ENCODE measurements at places on chromosomes 7 and 10.

DNA sequence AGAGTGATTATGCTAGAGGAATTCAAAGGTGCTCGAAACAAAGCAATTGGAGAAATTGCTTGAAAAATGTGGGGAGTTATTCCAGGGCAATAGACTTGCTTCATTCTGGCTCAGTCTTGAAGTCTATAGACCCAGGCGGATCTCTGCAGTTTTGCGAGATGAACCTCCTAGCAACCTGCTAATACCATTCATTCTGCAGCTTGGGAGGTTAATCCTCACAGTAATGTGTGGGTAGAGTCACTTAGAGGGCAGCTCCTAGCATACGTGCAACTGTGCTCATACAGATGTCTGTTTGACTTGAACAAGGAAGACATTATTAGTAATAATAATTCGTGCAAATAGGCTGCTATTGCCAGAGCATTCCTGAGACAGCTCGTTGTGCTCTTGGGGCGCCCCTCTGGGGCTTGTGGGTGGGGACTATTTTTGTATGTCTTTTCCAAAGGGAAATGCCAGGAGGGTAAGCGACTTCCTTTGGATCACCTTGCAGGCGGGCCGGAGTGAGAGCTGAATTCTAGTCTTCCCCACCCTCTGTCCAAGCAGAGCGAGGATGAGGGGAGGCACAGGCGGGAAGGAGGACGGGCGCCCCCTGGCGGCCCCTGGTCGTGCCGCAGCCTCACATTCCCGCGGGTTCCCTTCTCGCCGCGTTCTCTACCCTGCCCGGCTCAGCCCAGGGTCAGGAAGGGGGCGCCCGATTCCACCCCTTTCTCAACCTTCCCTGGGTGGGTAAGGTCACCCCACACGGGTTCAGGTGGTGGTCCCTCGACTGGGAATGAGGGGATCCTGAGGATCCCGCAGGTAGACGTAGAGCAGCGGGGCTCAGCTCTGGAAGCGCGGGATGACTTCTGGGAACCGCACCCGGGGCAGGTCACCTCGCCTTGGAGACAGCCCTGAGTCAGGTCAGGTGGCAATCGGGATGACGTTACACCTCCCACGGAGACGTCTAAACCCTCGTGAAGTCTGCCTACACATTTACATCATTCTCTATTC is 241.5 kb downstream of the PHTF2 start:
- no peak for DNase-seq

- DNase-seq: no peak
Observed at GRCh38 chr7:138167222-138167621, 91.0 kb downstream of the AKR1D1 start.

DNA sequence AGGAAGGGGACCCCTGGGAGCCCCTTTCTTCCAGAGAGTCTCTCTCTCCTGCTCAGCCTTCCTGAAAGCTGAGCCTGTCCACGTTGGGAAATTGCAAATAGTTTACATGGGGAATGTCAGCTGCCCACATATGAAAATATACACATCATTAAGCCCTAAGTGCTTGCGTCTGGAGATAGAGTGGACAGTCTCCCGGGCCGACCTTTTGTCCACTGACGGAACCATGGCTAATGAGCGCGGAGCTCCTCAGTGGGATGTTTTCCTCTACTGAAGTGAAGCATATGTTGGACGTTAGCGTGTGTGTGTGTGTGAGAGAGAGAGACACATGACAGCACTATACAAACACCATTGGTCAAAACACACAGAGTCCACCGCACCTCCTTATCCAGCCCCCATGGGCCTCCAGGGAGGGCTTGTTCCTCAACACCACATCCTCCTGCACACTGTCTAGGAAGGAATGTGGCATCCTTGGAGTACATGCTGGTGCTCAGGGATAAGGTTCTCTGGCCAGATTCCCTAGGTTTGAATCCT is 128.4 kb downstream of the RGS10 start:
- DNase-seq: no peak

GRCh38 chr7:156554488-156554887 is 86.1 kb upstream of the RNF32 start:
- no peak for DNase-seq

GRCh38 chr7:78264105-78264504 is 465.5 kb downstream of the PHTF2 start:
- no peak for DNase-seq

DNA sequence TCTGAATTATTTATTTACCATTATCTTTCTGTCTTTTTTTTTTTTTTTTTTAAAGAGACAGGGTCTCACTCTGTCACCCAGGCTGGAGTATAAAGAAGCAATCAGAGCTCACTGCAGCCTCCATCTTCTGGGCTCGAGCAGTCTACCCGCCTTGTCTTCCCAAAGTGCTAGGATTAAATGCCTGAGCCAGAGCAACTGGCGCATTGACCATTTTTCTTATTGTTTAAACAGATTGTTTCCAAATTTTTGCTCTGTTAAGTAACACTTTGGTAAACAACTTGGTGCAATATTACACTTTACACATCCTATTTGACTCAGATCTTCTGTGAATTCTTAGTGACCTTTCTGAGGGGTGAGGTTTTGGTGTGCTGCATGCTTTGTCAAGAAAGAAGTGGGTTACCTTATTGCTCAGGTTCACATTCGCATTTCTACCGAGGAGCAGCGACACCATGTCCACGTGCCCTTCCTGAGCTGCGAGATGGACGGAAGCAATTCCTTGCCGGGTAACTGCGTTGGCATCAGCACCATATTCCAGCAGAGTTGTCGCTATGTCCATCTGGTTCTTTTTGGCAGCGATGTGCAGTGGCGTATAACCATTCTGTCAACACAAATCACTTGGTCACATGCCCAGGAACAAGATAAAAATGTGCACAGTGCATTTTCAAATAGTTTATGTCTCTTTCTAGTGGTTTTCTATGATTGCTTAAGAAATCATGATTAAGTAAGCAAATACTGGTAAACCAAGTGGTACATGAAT is 203.2 kb downstream of the ANK3 start:
- DNase-seq: no peak

DNA sequence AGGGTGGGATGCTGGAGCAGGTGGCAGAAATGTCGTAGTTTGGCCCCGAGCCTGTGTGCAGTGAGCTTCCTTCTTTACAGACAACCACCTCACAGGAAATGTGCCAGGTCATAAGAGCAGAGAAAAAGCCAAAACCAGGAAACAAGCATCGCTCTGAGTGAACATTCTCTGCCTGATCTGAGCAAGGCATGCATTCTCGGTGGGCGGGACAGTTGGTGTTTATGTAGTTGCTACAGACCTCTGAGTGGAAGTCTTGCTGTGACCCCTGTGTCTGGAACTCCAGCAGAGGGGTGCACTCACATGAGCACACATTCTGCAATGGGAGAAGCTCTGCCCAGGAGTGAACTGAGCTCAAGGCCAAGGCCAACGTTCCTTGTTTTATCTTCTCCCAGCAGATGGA is 230.1 kb downstream of the TCERG1L start:
- no peak for DNase-seq

DNA sequence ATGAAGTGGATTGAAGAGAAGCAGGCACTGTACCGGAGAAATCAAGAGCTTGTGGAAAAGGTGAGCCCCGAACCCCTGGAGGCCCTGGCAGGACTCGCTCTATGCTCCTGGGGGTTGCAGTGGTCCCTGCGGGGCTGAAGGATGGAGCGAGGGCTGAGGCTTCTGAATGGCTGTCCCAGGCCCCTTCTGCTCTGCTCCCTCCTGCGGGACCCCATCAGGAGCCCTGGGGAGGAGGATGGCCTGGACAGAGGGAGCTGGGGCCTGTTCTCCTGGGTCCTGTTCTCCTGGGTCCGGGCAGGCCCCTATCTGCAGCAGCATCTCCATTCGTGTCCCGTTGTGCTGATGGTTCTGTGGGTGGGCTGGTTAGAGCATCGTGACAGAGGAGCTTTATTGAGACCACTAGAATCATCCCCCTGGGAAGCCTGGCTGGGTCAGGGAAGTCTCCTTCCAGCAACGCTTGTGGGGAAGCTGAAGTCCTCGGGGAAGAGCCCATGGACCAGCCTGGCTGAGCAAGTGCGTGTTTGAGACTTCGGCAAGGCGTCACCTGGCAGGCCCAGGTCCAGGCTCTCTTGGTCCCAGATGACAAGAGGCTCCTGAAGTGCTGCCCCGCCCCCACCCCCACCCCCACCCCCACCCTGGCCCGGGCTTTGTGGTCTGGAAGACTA is 41.1 kb upstream of the DPYSL4 start:
- no peak for DNase-seq

DNA sequence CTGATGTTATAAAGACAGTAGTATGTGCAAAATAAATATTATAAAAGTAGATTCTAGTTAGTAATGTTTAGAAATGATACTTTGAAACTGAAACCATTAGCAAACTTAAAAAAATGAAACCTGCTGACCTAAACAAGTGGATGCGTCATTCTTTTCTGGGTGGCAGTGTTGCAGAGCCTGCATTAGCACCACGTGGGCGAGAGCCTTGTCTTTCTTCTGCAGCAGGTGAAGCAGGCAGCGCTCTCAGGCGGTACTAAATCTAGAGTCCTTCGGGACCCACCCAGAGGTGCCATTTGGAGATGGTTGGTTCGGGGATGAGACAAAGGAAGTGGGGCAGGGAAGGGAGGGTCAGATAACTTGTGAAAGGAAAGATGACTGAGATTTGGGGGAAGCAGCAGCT is 759.1 kb upstream of the IGFBP3 start:
- DNase-seq: no peak

DNA sequence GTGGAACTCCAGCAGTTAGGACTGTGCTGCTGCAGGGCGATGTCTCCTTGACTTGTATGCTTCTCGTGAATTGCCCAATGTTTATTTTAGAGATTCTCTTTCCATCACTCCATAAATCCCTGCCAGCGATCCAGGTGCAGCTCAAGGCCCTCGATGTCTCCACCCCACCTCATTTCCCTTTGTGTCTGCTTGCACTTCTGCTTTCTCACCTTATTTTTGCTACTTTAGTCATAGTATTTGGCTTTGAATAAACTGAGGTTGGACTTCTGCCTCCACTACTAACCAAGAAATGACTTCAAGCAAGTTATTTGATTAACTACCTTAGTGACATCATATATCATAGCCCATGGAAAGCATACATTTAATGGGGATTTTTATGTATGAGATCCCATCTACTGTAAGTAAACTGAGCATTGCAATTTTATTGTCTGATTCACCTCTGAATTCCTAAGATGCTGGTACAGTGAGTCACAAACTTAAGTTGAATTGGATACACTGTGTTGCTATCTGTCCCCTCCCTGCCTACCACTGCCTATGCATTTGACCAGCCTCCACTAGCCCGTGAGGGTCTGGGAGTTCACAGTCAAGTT is 255.8 kb downstream of the ABCA13 start:
- DNase-seq: no peak

DNA sequence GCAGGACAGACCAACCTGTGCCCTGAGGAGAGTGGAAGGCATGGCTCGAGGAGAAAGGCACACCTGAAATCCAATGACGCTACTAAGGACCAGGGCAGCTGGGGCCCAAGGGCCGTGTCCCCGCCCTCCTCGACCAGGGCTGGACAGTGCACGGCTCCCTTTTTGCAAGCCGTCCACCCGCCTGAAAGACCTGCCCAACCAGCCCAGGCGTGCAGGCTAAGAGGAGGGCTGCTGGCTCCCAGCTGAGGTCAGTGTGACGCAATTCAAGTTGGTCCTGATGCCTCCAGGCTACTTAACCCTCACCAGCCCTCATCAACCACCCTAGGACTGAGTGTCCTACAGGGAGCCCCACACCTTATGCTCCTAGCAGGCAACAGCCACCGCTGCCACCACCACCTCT is 69.3 kb downstream of the DLG5 start:
- DNase-seq: no peak

DNA sequence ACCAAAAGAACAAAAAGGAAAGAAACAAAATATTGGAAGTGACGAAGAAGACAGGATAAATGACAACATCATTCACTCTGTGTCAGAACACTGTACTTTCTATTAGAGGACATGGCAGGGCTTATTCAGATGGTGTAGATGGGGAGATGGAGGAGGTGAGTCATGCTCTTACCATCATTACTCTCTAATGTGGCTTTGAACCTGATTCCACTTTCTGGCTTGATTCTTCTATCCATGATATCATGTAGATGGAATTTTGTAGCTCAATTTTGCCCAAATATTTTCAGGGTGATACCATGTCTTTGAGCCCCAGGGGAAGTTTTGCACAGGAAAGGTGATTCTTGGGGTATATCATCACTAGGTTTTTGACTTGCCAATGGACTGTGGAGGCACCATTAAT is 91.7 kb downstream of the CFAP58 start:
- no peak for DNase-seq

DNA sequence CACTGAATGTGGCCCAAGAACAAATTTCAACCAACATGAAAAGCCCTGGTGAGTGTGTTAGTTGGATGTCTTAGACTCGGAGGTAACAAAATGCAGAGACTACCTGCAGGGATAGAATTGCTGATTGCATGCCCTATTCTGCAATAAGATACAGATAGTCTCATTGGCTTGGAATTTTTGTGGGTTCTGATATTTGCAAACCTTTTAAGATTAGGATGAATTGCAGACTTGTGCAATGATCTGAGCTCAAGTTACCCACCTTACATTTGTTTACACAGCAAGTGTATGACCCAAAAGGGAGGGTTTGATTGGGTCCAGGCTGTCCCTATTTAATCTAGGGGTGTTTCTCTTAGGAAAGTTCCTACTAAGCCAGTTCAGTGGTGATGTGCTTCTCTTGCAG is 45.4 kb downstream of the GPR37 start:
- DNase-seq: no peak

- no peak for DNase-seq
Observed at GRCh38 chr7:45689011-45689796, 115.0 kb downstream of the ADCY1 start.

DNA sequence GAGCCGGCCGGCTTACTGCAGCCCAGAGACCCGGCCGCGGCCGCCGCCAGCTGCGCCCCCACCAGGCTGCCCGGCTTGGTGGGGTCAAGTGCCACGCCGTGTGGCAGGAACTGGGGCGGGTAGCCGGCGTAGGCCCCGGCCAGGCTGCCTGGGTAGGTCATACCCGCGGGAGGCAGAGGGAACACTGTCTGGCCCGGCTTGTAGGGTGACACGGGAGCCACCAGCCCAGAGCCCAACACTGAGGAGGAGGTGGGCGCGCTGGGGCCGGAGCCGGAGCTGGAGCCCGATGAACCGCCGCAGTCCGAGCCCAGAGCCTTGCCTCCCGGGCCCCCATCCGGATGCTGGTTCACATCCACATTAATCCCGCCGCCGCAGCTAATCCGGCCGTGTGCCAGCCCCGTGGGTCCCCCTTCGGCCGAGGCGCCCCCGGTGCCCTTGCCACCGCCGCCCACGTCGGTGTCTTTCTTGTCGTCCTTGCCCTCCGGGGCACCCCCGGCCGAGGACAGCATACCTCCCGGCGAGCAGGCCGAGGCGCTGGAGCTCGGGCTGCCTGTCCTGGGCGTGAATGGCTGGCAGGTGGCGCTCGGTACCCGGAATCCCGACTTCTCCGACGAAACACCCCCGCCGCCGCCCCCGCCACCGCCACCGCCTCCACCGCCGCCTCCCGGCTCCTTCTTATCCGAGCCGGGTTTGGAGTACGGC is 2.0 kb downstream of the ZNF503 start:
- no peak for DNase-seq
